ENCODE measurements at places on chromosomes 3 and 15. TPM values are rescaled to one million over a fixed set of nuclear protein-coding genes. Genes with fewer than 3 reads are reported as not detected.

DNA sequence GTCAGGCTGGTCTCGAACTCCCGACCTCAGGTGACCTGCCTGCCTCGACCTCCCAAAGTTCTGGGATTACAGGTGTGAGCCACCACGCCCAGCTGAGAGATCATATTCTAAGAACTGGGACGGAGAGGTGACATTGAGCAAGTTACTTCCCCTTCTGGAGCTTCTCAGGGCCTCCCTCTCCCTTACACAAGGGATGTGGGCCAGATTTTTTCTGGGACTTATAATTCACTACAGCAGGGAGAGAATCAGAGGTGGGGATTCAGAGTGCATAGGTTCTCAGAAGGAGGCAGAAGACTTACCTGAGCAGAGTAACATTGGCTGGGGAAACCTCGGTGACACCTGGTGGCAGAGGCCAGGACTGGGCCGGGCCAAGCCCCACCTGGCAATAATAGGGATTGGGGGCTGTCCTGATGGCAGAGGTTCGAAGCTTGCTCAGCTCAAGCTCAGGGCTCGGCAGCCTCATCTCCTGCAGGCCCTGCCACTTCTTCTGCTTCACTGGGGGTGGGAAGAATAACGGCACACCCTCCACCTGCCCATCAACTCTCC, 6.8 kb downstream of the LTK start:
- DNase-seq, result no peak
- no peak overlapping the region for H3K27ac ChIP-seq
- H3K36me3 ChIP-seq, result no peaks in the 10 kb centered on the region
- peaks cover 3% of the 10 kb centered on the region for H3K4me1 ChIP-seq
- H3K27me3 ChIP-seq, result peaks cover 45% of the 10 kb centered on the region

- H3K36me3 ChIP-seq, result no peaks in the 10 kb centered on the region
- H3K27ac ChIP-seq, result no peak within 1 kb of the TSS
- DNase-seq, result no peak
- H3K4me3 ChIP-seq, result peak within 1 kb of the TSS; percentile 43
- H3K4me1 ChIP-seq, result no peaks in the 10 kb centered on the region
Measured at GRCh38 chr15:100918690-100919480, at the start of gene LRRK1. TSS of gene LRRK1 (plus strand) at chr15:100919357. CDS start at chr15:100924633, 5,276 bp downstream.

GRCh38 chr15:27575521-27575920, 523.6 kb downstream of the OCA2 start:
- H3K27ac ChIP-seq, result no peak overlapping the region
- H3K4me3 ChIP-seq, result no peak overlapping the region
- no peaks in the 10 kb centered on the region for H3K4me1 ChIP-seq
- DNase-seq, result no peak

GRCh38 chr15:92656089-92656488, 514 bp upstream of the FAM174B start:
- no peak for DNase-seq
- H3K4me1 ChIP-seq, result peaks cover 2% of the 10 kb centered on the region
- no peaks in the 10 kb centered on the region for H3K27me3 ChIP-seq
- no peak overlapping the region for H3K27ac ChIP-seq
- H3K4me3 ChIP-seq, result no peak overlapping the region

DNA sequence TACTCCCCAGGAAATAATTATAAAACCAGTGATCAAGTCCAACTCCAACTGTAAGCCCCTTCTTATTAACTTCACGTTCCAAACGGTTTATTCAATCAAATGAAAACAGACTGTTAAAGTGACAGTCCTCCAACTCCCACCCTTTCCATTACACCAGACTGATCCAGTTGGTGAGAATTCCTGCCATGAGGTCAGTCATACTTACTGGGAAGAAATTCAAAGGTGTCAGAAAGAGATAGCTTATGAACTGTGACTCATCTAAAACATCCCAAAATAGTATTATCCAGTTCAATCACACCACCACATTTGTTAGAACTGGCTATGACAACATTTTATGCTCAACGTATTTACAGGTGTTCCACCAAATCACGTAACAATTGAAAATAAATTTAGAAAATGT, 19.5 kb downstream of the SMARCC1 start:
- DNase-seq, result no peak
- no peak overlapping the region for H3K27ac ChIP-seq
- no peaks in the 10 kb centered on the region for H3K36me3 ChIP-seq
- no peaks in the 10 kb centered on the region for H3K27me3 ChIP-seq

DNA sequence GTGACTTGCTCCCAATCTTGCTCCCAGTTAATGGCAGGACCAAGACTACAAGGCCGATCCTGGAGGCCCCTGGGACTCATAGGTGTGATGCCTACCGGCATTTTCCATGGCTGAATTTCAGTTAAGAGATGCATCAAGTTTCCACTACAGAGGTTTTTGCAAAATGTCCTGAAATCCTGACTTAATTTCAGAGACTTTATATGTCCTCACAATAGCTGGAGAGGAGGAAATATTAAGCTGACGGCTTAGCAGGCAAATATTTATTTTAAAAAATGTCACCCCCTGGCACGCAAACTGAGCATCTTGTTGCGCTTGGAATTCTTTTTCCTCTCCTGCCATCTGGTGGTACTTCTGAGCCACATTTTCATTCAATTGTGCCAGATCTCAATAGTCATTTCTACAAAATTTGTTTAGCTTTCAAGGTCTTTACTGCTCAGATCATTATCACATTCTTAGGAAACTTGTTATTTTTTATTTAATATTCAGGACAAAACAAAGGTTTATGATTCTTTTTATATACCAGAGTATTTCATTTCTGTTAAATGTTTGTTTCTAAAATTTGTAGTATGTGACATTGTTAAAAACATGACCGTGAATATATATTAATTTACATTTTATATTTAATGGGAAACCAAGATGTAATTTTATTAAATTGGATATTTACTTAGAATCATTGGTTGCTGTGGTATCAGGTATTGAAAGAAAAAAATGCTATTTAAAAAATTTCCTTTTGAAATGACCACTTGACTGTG, 189.2 kb upstream of the THRB start:
- peaks cover 2% of the 10 kb centered on the region for H3K27me3 ChIP-seq
- DNase-seq, result no peak
- H3K36me3 ChIP-seq, result no peaks in the 10 kb centered on the region
- no peaks in the 10 kb centered on the region for H3K4me1 ChIP-seq
- no peak overlapping the region for H3K4me3 ChIP-seq

DNA sequence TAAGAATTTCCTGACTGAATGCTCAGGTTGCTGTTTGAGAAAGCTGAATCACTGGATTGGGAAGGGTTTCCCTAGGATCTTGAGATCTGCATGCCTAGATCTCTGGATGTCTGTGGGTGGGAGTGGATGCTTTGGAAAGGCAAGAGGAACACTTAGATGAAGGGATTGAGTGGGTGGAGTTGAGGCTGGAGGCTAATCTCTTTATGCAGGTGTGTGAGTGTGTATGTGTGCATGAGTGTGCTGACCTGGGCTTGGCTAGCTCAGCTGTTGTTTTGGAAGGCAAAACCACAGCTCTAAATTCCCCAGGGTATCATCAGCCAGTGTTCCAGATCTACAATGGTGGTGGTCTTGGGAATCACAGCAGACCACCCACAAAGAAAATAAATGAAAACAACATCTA, 60.5 kb downstream of the CLDN1 start:
- H3K27ac ChIP-seq, result no peak overlapping the region
- no peak overlapping the region for H3K4me3 ChIP-seq
- H3K27me3 ChIP-seq, result no peaks in the 10 kb centered on the region

GRCh38 chr3:33092496-33093254, 4.3 kb downstream of the GLB1 start:
- no peaks in the 10 kb centered on the region for H3K36me3 ChIP-seq
- no peak overlapping the region for H3K4me3 ChIP-seq
- no peaks in the 10 kb centered on the region for H3K27me3 ChIP-seq
- peaks cover 26% of the 10 kb centered on the region for H3K4me1 ChIP-seq

GRCh38 chr15:91926908-91927270, 73.4 kb downstream of the SLCO3A1 start:
- H3K27ac ChIP-seq, result no peak overlapping the region
- H3K4me1 ChIP-seq, result peaks cover 2% of the 10 kb centered on the region
- H3K36me3 ChIP-seq, result no peaks in the 10 kb centered on the region
- DNase-seq, result no peak
- H3K4me3 ChIP-seq, result no peak overlapping the region

- no peaks in the 10 kb centered on the region for H3K36me3 ChIP-seq
- no peak for DNase-seq
- no peak overlapping the region for H3K27ac ChIP-seq
Measured at GRCh38 chr3:30311781-30312180, 294.6 kb upstream of the TGFBR2 start.

DNA sequence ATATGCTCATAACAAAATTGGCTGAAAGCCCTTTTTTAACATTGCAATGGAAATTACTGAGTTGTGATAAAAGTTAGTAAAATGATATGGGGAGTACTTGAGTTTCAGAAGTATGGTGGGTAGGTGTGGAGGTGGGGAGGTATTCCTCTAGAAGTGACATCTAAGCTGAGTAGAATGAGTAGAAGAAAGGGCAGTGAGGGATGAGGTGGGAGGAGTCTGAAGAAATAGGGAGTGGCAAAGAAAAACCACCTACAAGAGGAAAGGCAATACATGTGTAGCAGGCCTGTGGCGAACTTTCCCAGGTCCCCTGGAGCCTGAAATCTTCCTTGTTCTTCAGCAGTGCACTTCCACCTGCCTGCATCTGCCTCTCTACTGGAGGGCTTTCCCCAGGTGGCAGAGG, 52.8 kb upstream of the DIPK2A start:
- no peak for DNase-seq
- H3K36me3 ChIP-seq, result no peaks in the 10 kb centered on the region
- no peak overlapping the region for H3K4me3 ChIP-seq
- no peaks in the 10 kb centered on the region for H3K27me3 ChIP-seq
- no peaks in the 10 kb centered on the region for H3K4me1 ChIP-seq

GRCh38 chr15:57777003-57777402, 70.5 kb downstream of the POLR2M start:
- no peaks in the 10 kb centered on the region for H3K27me3 ChIP-seq
- DNase-seq, result no peak
- H3K4me3 ChIP-seq, result no peak overlapping the region
- no peaks in the 10 kb centered on the region for H3K36me3 ChIP-seq

- no peak overlapping the region for H3K4me3 ChIP-seq
- no peak overlapping the region for H3K27ac ChIP-seq
- no peaks in the 10 kb centered on the region for H3K36me3 ChIP-seq
- no peaks in the 10 kb centered on the region for H3K4me1 ChIP-seq
- no peaks in the 10 kb centered on the region for H3K27me3 ChIP-seq
Measured at GRCh38 chr15:67202991-67203390, 51.5 kb downstream of the AAGAB start.

The AP3B2 gene
- 5.8 TPM for total RNA-seq

The ACY1 gene
- 19.0 TPM for total RNA-seq

The FBXW12 gene
- not detected for total RNA-seq

The EIF4G1 gene
- 251 TPM for total RNA-seq

The GOLGA6D gene
- total RNA-seq, result 0.13 TPM

The CCR1 gene
- total RNA-seq, result 0.12 TPM

The PLSCR2 gene
- total RNA-seq, result not detected

The GUCA1C gene
- total RNA-seq, result not detected

The PSTPIP1 gene
- 180 TPM for total RNA-seq

The MCTP2 gene
- total RNA-seq, result 23.7 TPM

Measured in T-cell (primary cell).